Cardiac muscle cell (in vitro differentiated cells and primary cell): ENCODE measurements at places on chromosomes 3 and 15.

- no peak for DNase-seq
Observed at GRCh38 chr3:138078096-138078495, 37.3 kb downstream of the DZIP1L start.

- peak; percentile 8 for DNase-seq
Observed at GRCh38 chr3:173529062-173529711, 131.6 kb downstream of the NLGN1 start.

GRCh38 chr3:16122155-16122554 lies 52.3 kb upstream of the GALNT15 start:
- DNase-seq = no peak

DNA sequence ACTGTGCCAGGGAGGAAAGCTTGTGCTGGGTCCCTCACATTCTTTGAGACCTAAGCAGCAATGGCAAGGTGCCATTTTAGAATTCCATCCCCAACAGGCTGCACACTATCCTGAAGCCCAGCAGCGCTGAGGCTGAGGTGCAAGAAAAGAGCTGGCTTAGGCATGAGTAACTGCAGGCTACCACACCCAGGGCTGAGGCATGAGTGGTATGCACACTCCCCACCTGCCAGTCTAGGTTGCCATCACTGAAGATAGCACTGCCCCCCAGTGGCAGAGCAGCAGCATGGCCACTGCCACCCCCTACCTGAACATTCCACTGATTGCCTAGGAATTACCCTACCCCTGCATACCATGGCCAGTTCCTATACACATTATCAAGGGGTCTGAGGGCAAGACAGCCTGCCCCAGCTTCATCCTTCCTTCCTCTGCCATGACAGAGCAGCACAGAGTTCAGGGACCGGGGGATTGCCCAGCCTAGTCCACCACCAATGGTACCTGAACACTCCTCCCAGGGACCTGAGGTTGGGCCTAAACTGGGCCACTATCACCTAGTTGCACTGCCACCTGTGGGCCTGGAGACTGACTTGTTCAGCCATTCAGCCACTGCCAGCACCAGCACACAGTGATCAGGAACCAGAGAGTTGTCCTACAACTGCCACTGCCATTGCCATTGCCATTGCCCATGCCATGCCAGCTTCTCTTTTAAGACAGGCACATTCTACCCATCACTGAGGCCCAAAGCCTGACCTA lies 129.8 kb downstream of the SATB1 start:
- DNase-seq = peak; percentile 81

DNA sequence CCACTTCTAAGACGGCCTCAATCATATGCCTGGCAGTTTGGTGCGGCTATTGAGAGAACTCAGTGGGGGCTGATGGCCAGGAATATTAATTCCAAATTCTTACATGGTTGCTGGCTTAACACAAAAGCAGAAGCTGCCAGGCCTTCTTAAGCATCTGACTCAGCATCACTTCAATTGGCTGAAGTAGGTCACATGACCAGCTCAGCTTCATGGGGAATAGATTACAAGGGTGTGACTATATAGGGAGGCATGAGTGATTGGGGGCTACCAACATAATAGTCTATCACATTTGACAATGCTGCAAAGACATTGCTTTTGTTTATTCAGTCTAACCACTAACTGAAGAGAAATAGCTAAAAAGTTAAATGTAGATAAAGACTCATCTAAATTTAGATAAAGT lies 101.6 kb upstream of the ANKRD28 start:
- no peak for DNase-seq

DNA sequence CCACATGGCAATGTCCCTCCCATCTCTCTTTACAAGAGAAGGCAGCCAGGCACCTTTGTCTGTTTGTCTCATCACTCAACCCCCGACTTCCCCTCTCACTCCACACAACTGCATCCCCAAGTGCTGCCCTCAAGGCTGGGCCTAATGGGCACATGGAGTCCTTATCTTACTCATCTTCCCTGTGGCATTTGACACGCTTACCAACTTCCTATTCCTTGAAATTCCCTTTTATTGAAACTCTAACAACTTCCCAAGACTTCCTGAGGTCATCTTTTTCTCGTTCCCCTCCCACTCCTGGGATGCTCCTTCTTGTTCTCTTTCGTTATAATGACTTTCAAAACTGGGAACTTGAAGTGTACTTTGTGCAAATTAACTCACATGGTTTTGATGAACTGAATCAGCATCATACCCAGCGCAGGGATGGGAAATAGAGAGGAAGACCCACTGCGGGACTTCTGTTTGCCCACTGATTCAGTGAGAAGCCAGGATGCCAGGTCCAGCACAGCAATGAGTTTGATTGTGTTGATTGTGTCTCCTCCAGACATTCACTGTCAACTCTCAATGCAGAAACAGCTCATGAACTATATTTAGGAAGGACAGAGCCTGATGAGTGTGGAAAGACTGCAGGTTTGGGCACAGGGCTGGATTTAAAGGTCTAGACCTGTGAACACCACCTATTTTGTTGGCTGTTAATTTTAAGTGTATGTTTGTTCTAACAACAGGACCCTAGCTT lies 104.7 kb upstream of the TNIK start:
- no peak for DNase-seq

- peak; percentile 45 for DNase-seq
Observed at GRCh38 chr3:170603770-170604510, 18.1 kb upstream of the SLC7A14 start.

DNA sequence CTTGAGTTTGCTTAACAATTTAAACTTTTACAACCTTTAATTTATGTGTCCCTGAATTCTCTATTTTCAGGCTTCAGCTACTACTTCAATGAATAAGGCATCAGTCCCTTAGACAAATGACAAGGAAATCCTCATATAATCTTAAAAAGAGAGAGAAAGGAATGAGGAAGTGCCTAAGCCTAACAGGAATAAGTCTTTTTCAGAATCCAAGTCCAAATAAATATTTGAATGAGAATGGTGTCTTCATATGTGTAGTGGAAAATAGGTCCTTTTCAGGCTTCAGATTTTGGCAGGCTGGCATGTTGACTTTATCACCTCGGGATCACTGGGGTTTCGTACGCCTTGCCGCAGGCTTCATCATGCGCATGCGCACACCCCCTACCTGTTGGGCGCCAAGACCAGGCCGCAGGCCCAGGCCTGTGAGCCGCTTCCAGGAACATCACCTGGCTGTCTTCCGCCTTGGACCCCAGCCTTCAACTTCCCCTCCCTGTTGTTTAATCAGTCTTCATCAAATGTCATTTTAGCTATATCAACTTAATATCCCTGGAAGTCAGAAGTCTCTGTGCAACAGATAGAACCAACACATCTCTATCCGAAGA lies 334.5 kb downstream of the SOX2 start:
- no peak for DNase-seq

DNA sequence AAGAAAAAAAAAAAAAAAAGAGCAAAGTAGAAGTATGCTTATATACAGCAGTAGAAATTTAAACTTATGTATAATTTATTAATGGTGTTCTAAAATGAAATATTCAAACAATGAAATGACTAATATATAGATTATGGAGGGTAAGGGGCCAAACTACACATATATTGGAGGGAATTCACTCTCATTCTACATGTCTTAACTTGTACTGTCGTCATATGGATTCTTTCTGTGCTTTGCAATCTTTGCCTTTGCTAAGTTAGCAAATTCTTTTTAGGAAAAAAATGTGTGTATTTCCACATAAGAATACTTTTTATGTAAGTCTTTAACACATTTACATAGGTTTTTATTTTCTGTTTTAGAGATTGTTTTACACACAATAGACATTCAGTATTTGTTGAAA lies 118.9 kb upstream of the MBNL1 start:
- peak; percentile 19 for DNase-seq

DNA sequence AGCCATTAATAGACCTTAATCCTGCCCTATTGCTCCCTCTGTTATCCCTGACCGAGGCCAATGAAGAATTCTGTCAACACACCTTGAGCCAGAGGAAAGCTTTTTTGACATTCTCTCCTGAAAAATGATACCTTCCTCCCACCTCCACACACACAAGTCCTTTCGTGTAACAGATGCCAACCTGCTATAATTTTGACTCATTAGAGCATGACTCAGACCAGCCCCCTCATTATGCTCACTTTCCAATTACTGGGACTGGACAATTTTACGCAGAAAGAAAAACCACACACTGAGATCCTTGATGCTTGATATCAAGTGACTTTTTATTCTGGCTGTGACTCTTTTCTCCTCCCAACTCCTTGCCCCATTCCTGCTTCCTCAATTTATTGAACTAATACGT lies 50.9 kb downstream of the LSAMP start:
- DNase-seq = no peak

GRCh38 chr3:67655364-67656121 lies 1.1 kb upstream of the SUCLG2 start:
- no peak for DNase-seq

DNA sequence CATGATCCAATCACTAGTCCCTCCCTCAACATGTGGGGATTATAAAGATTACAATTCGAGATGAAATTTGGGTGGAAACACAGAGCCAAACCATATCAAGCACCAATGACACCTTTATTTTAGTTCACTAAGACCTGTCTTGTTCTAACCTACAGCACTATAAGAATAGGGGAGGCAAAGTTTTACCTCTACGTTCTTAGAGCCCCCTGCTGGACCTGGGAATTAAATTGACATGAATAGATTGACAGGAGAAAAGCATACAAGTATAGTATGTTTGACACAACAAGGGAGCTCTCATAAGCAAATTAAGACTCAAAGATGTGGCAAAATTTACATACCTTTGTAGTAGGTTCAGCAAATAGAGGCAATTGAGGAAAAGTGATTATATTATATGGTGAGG lies 974.4 kb upstream of the ALCAM start:
- no peak for DNase-seq

DNA sequence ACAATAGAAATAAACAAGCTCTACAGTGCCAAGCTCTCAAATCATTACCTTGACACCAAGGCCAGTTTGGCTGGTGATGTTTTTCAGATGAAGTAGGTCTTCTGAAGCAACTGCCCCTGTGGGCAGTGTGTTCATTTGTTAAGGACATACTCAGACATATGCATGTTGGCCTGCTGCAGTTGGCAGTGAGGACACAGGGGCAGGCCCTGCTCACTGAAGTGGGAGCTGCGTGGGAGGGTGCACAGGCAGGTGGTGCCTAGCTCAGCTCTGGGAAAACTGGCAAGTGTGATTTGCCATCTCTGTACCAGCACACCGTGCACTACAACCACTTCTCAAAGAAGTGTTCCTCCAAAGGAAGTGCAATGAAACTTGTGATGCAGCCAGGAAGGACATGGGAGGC lies 28.5 kb upstream of the SNRK start:
- no peak for DNase-seq

DNA sequence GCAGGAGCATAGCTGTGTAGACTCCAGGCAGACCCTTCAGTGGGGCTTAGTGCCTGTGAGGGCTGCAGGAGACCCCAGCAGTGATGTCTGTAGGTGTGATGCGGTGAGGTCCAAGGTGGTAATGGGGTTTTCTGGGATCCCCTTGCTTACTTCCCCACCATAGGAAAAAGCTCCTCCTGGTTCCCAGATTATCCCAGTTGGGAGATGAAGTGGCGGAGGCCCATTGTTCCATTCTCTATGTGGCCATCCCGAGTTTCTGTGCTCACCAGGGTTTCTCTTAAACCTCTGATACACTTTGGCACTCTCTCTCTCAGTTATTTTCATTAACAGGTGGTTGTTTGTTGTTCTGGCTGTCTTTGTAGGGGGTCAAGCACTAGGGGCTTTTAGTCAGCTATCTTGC lies 146.7 kb upstream of the IGF1R start:
- DNase-seq = no peak

DNA sequence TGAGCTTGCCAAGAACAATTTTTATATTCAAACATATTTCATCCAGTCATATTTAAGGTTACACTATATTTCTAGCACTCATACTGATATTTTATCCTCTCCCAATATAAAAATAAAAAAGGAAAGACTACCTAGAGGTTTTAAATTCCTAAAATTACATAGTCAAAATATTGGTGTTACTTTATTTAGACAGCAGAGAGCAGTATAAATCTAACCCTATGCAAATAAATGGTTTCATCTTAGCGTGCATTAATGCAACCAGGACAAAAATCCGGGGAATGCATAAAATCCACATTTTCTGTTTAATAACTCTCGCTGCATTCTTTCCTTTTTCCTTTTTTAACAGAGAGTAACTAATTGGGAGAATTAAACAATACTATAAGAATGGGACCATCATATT lies 1447.4 kb upstream of the ALCAM start:
- no peak for DNase-seq

DNA sequence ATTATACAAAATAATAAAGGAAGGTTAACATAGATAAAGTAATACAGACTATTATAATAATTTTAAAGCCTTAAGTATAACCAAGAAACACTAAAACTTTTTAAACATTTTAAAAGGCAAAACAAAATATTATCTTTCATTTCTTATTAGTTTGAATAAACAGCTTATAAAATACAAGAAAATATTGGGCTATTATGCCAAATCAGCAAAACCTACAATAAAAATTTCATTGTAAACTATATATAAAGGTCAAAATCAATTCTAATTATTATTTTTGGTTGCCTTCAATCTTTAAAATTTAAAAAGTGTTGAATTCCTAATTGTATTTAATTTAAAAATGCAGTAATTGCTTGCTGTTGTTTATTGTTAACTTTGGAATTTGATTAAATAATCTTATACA lies 430.0 kb downstream of the ROBO1 start:
- DNase-seq = no peak

GRCh38 chr3:27758083-27758482 lies 36.0 kb upstream of the EOMES start:
- DNase-seq = no peak

- DNase-seq = peak; percentile 56
Observed at GRCh38 chr3:51539291-51539941, 897 bp downstream of the RAD54L2 start.
